Glutamatergic neuron (in vitro differentiated cells): ENCODE measurements at places on chromosomes 12 and 14. TPM values are rescaled to one million over a fixed set of nuclear protein-coding genes. Genes with fewer than 3 reads are reported as not detected.
A peak's percentile ranks its signal among the peaks of the same experiment; 100 is the strongest.

Gene MUCL1
- total RNA-seq = not detected

Gene TGM1
- total RNA-seq = 4.2 TPM

Gene MAP3K9
- 20.0 TPM for total RNA-seq

Gene C1R
- total RNA-seq = 1.0 TPM

Gene CAPZA3
- total RNA-seq = not detected

Gene TAS2R10
- total RNA-seq = 0.69 TPM

Gene LTBP2
- total RNA-seq = 1.2 TPM

Gene MYF5
- not detected for total RNA-seq

Gene SLC35E3
- 26.2 TPM for total RNA-seq

Gene DPF3
- 13.7 TPM for total RNA-seq

Gene CRY1
- total RNA-seq = 10.1 TPM

Gene TBPL2
- total RNA-seq = not detected

Gene KANSL2
- 48.9 TPM for total RNA-seq

Gene PSMC1
- 113 TPM for total RNA-seq

DNA sequence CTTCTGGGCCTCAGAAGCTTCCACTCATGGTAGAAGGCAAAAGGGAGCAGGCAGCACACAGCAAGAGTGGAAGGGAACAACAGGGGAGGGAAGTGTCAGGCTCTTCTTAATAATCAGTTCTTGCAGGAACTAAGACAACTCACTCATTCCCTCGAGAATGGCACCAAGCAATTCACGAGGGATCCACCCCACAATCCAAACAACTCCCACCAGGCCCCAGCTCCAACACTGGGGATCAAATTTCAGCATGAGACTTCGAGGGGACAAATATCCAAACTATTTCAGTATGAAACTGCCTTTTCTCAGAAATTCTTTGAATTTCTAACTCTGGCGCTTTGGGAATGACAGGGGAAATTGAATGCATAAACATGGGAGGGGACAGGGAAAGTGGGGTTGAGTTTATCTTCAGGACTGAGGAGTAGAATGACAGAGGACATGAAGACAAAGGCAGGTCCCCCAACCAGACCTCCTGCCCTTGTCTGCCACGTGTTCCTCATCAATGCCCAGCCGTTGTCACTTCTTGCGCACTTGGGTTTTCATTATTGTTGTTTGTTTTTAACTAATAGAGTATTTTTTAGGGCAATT is 24.6 kb upstream of the APOF start:
- no peak for DNase-seq

DNA sequence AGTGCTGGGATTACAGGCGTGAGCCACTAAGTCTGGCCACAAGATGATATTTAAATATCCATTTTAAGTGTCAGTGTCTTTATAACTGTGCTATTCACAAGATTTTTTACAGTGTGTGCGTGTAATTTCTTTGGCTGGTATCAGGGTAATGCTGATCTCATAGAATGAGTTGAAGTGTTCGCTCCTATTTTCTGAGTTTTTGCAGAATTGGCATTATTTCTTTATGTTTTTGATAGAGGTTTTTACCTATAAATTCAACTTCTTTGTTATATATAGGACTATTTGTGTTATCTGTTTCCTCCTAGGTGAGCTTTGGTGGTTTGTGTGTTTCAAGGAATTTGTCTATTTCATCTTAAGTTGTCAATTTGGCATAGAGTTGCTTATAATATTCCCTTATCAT is 45.6 kb downstream of the FOXN4 start:
- DNase-seq = no peak

- DNase-seq = no peak
Observed at GRCh38 chr12:29562110-29562804, 64.8 kb upstream of the OVCH1 start.

- no peak for DNase-seq
Observed at GRCh38 chr14:22383515-22384166, 205.4 kb downstream of the DAD1 start.

GRCh38 chr12:46267825-46268582 is 839 bp downstream of the SLC38A1 start:
- DNase-seq = peak; percentile 22

- no peak for DNase-seq
Observed at GRCh38 chr12:66679461-66680084, 697 bp upstream of the GRIP1 start.

DNA sequence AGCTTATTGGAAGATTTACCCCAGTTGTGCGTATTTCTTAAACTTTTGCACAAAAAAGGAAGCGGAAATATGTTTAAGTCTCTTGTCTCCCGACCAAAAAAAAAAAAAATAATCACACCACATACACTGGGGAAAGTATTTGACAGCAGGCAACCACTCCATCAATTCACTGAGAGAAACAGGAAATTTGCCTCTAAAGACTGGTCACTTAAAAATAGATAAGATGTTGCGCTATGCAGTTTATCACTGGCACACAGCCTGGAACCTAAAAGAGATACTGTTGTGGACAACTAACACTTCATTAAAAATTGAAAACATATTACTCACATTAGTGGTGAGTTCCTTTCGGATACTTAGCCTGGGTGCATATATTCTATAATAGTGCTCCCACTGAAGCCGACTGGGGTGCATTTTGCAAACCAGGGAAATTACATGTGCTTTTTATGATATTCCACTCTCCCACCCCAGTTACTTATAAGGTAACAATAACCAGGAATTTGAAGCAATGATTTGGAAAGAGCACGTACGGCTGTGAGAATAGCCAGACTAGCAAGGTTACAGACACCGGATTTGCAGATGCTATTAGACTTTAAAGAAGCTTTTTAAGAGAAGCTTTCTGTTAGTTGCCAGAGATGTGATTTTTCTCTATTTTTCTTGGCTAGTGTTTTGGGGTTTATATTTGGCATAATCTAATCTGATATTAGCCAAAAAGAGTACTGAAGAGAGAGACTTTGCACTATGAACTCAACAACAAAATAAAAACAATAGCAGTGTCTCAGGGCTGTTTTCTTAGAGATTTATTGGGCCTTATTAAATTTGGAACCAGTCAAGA is 311.5 kb downstream of the NOVA1 start:
- no peak for DNase-seq

DNA sequence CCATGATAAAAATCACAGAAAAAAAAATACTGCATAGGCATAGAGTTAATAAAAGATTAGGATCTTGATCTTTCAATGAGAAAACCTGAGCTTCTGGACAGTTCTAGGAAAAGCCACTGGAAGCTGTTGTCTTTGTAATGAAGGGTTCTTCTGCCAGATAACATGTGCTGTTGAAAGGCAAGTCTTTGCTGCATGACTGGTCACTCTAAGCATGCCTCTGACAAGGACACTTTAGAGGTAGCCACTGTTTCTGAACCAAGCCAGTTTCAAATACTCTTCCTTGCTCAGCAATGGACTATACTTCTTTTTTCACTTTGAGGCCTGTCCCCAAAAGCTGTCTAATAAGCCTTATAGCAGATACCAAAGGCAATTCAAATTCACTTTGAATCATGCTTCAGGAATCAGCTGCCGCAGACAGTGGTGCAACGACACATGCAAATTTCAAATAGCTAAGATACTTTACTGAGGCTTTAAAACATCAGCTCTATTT is 70.2 kb downstream of the BTG1 start:
- no peak for DNase-seq

GRCh38 chr12:2297004-2297403 is 244.2 kb downstream of the CACNA1C start:
- no peak for DNase-seq

DNA sequence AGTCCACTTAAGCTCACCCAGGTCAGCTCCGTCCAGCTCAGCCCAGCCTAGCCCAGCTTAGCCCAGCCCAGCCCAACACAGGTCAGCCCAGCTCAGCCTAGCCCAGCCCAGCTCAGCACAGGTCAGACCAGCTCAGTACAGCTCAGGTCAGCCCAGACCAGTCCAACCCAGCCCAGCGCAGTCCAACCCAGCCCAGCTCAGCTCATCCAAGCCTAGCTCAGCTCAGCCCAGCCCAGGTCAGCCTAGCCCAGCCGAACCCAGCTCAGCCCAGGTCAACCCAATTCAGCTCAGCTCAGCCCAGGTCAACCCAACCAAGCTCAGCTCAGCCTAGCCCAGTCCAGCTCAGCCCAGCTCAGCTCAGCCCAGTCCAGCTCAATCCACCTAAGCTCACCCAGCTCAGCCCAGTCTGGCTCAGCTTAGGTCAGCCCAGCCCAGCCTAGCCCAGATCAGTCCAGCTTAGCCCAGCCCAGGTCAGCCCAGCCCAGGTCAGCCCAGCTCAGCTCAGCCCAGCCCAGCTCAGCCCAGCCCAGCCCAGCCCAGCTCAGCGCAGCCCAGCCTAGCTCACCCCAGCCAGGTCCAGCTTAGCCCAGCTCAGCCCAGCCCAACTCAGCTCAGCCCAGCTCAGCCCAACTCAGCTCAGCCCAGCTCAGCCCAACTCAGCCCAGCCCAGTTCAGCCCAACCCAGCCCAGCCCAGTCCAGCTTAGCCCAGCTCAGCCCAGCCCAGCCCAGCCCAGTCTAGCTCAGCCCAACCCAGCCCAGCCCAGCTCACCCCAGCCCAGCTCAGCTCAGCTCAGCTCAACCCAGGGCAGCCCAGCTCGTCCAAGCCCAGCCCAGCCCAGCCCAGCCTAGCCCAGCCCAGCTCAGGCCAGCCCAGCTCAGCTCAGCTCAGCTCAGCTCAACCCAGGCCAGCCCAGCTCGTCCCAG is 184.0 kb downstream of the TMEM121 start:
- DNase-seq = no peak

GRCh38 chr12:105257321-105257728 is 21.4 kb upstream of the APPL2 start:
- no peak for DNase-seq

DNA sequence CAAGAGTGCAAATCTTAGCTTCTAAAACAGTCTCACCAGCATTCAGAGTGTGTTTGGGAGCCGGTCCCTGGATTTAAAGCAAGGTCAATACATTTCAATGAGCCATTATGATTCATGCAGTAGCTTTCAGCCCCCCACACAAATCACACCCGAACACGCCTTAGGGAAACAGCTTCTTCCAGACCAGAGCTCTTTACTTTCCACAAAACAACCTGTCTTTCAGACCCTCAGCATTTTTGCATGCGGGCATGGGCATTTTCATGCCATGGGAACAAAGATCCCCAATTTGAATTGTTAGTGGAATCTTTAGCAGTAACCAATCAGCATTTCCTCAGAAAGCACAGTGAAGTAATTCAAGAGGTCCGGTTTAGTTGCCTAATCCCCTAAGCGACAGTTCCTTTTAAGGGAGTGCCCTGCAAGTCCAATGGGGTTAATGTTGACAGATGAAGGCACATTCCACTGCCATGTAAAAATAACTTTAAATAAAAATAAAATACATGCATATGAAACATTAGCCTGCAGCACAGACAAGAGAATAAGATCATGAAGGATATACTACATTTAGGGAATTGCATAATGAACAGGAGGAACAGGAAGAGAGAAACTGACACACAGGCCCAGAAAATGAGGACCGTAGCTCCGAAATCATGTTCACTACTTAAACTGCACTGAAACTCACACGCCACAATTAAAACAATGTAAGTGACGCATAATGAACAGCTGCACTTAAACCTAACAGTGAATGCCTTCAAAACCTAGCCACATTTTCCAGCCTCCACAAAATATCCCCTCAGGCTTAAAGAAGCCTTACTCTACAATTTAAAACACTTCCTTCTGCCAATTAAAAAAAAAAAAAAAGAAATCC is 4.0 kb downstream of the VPS37B start:
- no peak for DNase-seq

DNA sequence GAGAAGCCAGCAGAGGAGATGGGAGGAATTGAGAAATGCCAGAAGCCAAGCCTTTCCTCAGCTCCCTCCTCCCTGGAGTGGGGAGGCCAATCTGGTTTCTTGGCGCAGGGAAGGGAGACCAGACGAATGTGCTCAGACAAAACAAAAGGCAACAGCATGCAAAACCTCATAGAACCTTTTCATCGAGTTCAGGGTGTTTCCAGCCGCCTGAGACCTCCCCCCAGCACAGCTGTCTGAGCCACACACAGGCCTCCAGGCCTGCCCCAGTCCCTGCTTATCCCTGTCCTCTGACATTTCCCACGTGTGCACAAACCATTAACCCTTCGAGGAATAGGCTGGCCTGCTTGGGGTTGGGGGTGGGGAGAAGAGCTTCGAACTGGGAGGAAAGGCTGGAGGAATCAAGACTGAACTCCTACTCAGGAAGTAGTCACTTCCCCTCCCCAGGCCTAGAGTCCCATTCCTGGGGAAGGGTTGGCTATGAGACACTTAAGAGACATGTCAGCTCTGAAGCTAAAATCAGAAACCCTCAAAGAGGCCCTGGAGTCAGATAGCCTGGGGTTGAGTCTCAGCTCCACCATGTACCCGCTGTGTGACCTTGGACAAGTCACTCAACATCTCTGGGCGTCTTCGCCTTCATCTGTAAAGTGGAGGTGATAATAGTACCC is 10.7 kb downstream of the TBX3 start:
- DNase-seq = no peak

GRCh38 chr14:96161636-96162035 is 43.0 kb upstream of the BDKRB2 start:
- no peak for DNase-seq

DNA sequence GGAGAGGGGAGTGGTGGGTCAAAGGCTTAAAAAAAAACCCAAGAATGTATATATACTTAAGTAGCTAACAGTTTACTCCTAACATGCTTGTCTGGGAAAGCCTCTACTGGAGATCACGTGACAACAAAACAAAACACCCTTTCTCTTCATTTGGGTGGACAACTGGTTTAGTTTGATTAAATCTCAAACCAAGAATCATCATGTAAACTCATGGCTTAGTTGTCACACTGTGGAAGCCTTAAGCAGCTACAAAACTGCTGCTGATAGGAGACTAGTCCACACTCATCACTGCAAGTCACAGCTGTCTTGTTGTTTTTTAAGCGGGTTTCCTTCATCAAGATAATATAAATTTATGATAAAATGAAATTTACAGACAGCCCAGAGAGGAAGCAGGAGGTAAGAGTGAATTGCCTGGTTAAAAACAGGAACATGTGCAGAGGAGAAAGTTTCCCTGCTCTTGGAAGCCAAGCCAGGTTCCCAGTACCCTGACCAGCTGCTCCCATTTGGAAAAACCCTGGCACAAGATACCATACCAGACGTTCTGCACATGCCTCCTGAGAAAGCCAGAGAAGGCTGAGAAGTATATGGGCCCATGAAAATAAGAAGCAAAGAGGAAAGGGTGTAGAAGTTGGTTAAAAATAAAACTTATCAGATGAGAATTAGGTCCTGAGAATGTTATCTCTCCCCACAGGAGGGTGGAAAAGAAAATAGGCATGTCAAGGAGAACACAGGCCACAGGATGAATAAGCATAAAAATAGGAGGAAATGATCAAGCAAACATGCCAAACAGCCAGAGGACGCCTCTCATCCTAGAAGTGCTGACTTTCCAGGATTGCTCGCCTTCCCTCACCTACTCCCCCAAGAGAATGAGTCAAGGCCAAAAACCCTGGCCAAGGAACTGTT is 34.0 kb downstream of the EGLN3 start:
- no peak for DNase-seq

DNA sequence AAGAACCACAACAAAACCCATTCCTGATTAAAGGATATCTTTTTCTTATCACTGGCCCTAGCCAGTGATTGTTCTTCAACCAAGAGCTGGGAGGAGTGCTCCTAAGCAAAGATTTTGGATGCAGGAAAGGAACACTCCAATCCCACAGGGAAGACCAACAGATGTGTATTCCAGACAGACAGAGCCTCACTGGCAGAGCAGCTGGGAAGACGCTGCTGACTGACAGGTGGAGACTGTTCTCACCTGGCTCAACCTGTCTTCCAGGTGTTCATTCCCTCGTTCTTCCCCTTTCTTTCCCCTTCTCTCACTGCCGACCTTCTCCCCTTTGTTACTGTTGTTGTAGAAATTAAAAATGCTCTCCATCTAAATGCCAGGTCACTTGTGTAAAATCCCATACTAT is 89.7 kb upstream of the CCDC198 start:
- DNase-seq = no peak

- DNase-seq = no peak
Observed at GRCh38 chr12:2248901-2249381, 196.2 kb downstream of the CACNA1C start.

GRCh38 chr12:113880326-113880725 is 85.8 kb downstream of the RBM19 start:
- peak; percentile 47 for DNase-seq
